Esophagus muscularis mucosa (tissue), 4 donors: ENCODE measurements at places on chromosomes 1 and 21. TPM values are rescaled to one million over a fixed set of nuclear protein-coding genes. Genes with fewer than 3 reads are reported as not detected.

GRCh38 chr1:167587872-167588271 is 34.3 kb upstream of the CREG1 start:
- DNase-seq = no peak
- H3K27ac ChIP-seq = no peak overlapping the region
- H3K27me3 ChIP-seq = no peaks in the 10 kb centered on the region
- H3K36me3 ChIP-seq = no peaks in the 10 kb centered on the region
- no peak overlapping the region for H3K4me3 ChIP-seq
- H3K4me1 ChIP-seq = no peaks in the 10 kb centered on the region

DNA sequence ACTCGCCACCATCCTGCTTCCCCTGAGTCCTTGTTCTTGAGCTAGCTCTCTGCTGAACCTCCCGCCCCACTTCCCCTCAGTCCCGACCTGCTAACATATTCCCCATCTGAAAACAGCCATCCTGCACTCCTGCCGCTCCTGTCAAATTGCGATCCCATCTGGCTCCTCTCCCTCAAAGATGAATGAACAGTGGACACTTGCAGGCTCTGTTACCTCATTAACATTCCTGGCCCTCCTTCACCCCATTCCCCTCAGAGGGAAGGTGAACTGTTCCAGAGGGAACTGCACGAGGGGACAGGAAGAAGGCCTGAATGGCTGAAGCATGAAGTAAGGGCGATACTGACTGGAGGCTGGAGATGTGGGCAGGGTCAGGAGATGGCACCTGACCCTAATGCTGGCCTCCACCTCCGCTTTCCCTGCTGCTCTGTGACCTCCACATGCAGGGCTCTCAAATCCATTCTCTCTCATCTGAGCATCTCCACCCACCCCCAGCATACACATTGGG is 7.4 kb upstream of the CELSR2 start:
- H3K36me3 ChIP-seq = peaks cover 27% of the 10 kb centered on the region
- H3K4me1 ChIP-seq = peaks cover 28% of the 10 kb centered on the region
- H3K27me3 ChIP-seq = no peaks in the 10 kb centered on the region
- peak; percentile 80 for DNase-seq
- H3K27ac ChIP-seq = peak overlapping the region; percentile 62
- H3K4me3 ChIP-seq = no peak overlapping the region

DNA sequence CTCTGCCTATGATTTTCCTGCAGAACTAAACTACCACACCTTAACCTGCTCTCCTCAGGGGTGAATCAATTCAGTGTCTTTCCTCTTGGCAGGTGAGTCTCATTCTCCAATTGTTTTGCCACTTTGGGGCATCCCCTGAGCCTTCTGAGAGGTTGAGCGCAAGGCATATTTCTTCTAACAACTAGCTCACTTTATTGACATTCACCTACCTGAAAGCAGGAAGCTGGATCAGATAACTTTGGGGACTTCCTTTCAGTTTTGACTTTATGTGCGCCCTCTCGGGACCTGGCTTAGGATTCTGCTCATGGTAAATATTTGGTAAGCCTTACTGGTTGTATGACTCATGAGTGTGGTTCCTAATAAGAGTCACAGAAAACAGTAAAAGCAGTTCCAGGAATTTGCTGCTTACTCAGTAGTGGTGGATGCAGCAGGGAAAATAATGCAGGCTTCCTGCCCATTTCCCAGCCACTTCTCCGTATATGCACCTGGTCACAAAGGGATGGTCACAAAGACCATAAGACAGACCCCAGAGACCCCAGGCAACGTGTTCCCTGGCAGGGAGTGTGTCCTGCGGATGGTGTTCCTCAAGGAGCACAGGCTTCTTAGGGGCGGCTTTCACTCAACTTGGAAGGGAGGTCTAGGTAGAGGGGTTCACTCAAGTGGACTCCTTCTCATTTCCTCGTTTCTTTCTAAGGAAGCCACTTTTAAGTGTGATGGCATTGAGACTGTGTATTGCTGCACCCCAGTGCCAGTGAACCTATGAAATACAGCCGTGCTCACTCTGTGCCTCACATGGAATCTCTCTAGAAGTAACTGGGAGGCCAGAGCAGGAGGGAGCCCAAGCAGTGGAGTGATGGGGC is 22.0 kb upstream of the BATF3 start:
- H3K27ac ChIP-seq = no peak overlapping the region
- peaks cover 4% of the 10 kb centered on the region for H3K36me3 ChIP-seq
- no peaks in the 10 kb centered on the region for H3K27me3 ChIP-seq
- no peak overlapping the region for H3K4me3 ChIP-seq
- DNase-seq = no peak

DNA sequence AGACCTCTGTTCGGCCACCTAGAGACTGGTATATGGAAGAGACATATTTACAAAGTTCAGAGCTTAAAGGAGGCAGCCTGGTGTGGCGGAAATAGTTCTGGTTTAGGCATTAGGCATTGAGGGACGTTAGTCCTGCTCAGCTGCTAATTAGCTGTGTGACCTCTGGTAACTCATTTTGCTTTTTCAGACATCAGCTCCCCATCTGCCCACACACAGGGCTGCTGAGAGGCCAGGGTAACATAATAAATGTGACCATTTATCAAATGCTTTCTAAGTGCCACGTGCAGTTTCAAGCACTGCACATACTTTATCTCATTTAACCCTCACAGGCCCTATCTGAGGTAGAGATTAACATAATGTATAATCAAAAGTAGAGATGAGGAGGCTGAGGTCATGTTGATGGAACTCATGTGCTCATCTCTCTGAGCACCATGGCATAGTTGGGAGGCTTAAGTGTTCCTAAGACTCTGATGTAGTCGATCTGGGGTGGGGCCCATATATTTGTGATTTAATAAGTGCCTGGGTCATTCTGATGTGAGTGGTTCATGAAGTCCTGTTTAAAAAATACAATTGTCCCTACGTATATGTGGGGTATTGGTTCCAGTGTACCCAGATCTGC is 267.2 kb upstream of the PLXNA2 start:
- no peak for DNase-seq
- H3K27me3 ChIP-seq = no peaks in the 10 kb centered on the region
- H3K27ac ChIP-seq = no peak overlapping the region
- no peaks in the 10 kb centered on the region for H3K4me1 ChIP-seq
- H3K36me3 ChIP-seq = no peaks in the 10 kb centered on the region

GRCh38 chr1:239819096-239819495 is 272.6 kb upstream of the FMN2 start:
- H3K4me3 ChIP-seq = no peak overlapping the region
- H3K27me3 ChIP-seq = no peaks in the 10 kb centered on the region
- no peak for DNase-seq
- peaks cover 50% of the 10 kb centered on the region for H3K4me1 ChIP-seq

GRCh38 chr1:35881850-35882273 is 1.1 kb upstream of the AGO1 start:
- H3K27me3 ChIP-seq = no peaks in the 10 kb centered on the region
- no peak overlapping the region for H3K27ac ChIP-seq
- no peaks in the 10 kb centered on the region for H3K36me3 ChIP-seq
- no peak overlapping the region for H3K4me3 ChIP-seq
- H3K4me1 ChIP-seq = peaks cover 40% of the 10 kb centered on the region
- DNase-seq = no peak

GRCh38 chr1:108152782-108153222 is 47.3 kb downstream of the SLC25A24 start:
- H3K4me1 ChIP-seq = no peaks in the 10 kb centered on the region
- H3K27ac ChIP-seq = no peak overlapping the region
- no peaks in the 10 kb centered on the region for H3K27me3 ChIP-seq
- no peak for DNase-seq
- H3K36me3 ChIP-seq = peaks cover 76% of the 10 kb centered on the region

DNA sequence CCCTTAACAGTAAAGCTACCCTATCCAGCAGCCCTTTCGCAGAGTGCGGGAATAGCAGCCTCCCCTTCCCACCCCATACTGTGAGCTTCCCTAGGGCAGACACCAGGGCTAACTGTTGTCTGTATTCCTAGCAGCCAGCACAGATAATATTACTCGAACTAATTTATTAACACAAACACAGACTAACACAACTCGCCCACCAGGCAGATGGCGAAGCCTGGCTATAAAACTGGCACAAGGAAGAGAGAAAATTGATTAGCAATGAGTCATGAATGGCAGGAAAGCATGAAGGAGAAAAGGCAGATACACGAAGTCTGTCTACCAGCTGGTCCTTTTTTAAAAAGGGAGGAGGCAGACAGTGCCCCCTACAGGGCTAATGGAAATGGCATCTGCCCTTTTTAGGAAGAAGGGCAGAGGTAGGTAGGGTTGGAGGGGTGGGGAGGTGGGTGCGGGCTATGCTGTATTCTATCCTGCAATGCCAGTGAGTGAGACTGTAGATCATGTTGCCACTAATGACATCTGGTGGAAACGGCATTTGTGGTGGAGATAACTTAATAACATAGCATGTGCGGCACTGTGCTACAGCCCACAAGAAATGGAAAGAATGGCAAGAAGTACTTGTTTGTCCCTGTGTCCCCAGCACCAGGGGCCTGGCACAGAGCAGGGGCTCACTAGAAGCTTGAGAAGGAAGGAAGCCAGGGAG is 30.6 kb upstream of the CTPS1 start:
- no peaks in the 10 kb centered on the region for H3K36me3 ChIP-seq
- H3K27me3 ChIP-seq = no peaks in the 10 kb centered on the region
- H3K4me3 ChIP-seq = no peak overlapping the region
- H3K27ac ChIP-seq = no peak overlapping the region
- peaks cover 34% of the 10 kb centered on the region for H3K4me1 ChIP-seq
- no peak for DNase-seq

- H3K27me3 ChIP-seq = no peaks in the 10 kb centered on the region
- DNase-seq = no peak
- H3K27ac ChIP-seq = no peak overlapping the region
- H3K36me3 ChIP-seq = no peaks in the 10 kb centered on the region
Observed at GRCh38 chr1:239126884-239127283, 259.5 kb upstream of the CHRM3 start.

DNA sequence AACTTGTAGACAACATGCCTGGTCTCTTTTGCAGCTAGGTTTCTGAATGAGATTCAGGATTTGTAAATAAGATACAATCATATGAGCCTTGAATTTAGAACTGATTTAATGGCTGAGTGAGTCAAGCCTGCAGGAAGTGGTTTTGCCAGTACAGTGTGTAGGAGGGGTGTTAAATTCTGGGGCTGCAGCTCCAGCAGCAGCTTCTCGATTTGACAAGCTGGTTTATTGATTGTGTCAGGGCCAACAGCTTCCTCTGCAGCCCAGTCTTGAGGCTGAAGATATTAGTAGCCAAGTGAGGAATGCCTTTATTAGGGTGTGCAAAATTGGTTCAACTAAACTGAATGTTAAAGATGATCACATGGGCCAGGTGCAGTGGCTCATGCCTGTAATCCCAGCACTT is 11.5 kb upstream of the PLA2G5 start:
- no peaks in the 10 kb centered on the region for H3K36me3 ChIP-seq
- peak; percentile 78 for DNase-seq
- H3K27me3 ChIP-seq = no peaks in the 10 kb centered on the region

DNA sequence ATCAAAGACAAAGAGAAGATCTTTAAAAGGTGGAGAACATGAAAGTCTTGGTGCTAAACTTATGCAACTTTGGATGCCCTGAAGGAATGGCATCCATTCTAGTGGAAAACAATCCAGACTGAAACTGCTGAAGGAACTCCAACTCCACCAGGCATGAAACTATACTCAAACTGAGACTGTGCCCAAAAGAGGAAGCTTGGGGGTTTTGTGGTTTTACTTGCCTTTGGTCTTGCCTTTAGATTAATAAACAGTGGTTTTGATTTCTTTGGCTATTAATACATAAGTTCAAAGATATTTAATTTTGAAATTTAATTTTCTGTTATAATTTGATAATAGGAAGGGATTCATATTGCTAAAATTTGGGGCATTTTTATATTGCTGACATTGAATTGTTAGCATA is 17.4 kb upstream of the SLC30A10 start:
- H3K27me3 ChIP-seq = no peaks in the 10 kb centered on the region
- H3K27ac ChIP-seq = no peak overlapping the region
- DNase-seq = no peak
- H3K36me3 ChIP-seq = no peaks in the 10 kb centered on the region
- no peaks in the 10 kb centered on the region for H3K4me1 ChIP-seq
- no peak overlapping the region for H3K4me3 ChIP-seq

DNA sequence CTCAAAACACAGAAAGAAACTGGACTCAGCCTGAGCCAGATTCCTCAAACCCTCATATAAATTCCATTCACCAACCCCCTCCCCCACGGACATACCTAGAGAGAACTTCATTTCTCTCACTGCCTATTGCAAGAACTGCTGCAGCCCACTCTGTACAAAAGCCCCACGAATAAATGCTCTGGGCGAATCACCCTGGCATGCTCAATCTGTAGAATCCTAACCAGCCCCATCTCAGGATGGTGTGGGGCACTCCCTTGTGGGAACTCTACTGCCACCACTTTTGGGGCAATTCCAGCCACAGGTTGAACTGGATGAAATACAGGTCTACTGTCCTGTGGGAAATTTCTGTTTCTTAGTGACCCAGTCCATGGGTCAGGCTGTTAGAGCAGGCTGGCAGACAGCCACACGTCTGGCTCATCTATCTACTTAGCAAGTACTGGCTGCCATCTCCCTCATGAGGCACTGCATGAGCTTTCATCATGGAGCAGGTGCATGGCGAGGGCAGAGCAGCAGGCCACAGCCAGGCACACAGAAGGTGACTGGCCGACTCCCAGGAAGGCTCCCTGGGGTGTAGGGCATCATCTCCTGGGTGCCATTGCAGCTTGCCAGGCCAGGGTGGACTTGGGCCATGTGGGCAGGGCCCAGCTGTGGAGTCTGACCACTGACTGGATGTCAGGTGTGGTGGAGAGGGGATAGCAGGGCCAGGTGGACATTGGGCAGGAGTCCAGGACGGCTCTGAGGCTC is 1.6 kb upstream of the C1orf35 start:
- H3K4me1 ChIP-seq = peaks cover 43% of the 10 kb centered on the region
- no peaks in the 10 kb centered on the region for H3K27me3 ChIP-seq
- H3K36me3 ChIP-seq = peaks cover 40% of the 10 kb centered on the region
- no peak overlapping the region for H3K27ac ChIP-seq
- no peak overlapping the region for H3K4me3 ChIP-seq
- no peak for DNase-seq

DNA sequence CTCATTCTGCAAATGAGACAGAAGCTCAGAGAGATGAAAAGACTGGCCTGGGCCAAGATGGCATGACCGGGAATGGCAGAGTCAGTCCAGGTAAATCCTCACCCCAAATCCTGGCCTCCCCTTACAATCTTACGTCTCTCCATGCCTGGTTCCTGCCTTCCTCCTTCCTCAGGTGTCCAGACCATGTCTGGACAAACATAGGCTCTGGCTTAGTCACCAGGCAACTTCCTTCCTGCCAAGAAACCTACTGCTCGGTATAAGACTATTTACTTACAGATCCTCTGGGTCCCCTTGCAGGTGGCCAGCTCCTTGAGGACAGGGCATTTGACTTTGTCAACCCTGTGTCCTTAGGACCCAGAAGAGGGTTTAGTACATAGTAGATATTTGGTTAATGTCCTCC is 69.4 kb upstream of the ROR1 start:
- no peaks in the 10 kb centered on the region for H3K4me1 ChIP-seq
- no peaks in the 10 kb centered on the region for H3K27me3 ChIP-seq
- H3K27ac ChIP-seq = no peak overlapping the region
- H3K4me3 ChIP-seq = no peak overlapping the region
- no peaks in the 10 kb centered on the region for H3K36me3 ChIP-seq
- DNase-seq = no peak

GRCh38 chr1:64223329-64224151 is 20.1 kb downstream of the UBE2U start:
- no peak overlapping the region for H3K4me3 ChIP-seq
- DNase-seq = no peak
- H3K27ac ChIP-seq = no peak overlapping the region
- H3K27me3 ChIP-seq = no peaks in the 10 kb centered on the region
- no peaks in the 10 kb centered on the region for H3K4me1 ChIP-seq

Gene SLC30A10
- not detected for total RNA-seq

Gene PTPN7
- total RNA-seq = 0.98 TPM

Gene LDLRAD1
- total RNA-seq = not detected

Gene PGLYRP3
- total RNA-seq = not detected

Gene AMY1C
- not detected for total RNA-seq

Gene AUNIP
- not detected for total RNA-seq
